ENCODE measurements at places on chromosomes 5 and 9. TPM values are rescaled to one million over a fixed set of nuclear protein-coding genes. Genes with fewer than 3 reads are reported as not detected.

ECSCR gene
- total RNA-seq, result not detected

MELK gene
- 64.6 TPM for total RNA-seq

ANKRD18A gene
- under 0.01 TPM for total RNA-seq

PCSK5 gene
- 0.33 TPM for total RNA-seq

IFNA2 gene
- total RNA-seq, result not detected

TMEM252 gene
- total RNA-seq, result not detected
